Ovary (tissue), 10 donors: ENCODE measurements at places on chromosomes 1 and 21. TPM values are rescaled to one million over a fixed set of nuclear protein-coding genes. Genes with fewer than 3 reads are reported as not detected.

DNA sequence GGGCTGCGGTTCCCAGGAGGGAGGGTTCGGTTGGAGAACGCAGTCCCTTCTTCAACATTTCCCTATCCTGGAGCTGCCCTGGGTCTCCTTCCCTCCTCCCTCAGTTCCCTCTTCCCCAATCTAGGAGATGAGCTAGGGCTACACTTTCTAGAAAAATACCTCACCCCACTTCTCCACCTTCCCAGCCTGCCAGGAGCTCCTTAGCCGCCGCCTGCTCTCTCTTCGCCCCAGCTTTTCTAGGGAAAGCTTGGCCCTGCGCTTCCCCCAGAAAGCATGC, 488 bp upstream of the ADAMTS1 start:
- no peaks in the 10 kb centered on the region for H3K36me3 ChIP-seq
- peak overlapping the region; percentile 74 for H3K27ac ChIP-seq
- DNase-seq, result no peak
- H3K4me1 ChIP-seq, result peaks cover 2% of the 10 kb centered on the region
- H3K27me3 ChIP-seq, result no peaks in the 10 kb centered on the region

DNA sequence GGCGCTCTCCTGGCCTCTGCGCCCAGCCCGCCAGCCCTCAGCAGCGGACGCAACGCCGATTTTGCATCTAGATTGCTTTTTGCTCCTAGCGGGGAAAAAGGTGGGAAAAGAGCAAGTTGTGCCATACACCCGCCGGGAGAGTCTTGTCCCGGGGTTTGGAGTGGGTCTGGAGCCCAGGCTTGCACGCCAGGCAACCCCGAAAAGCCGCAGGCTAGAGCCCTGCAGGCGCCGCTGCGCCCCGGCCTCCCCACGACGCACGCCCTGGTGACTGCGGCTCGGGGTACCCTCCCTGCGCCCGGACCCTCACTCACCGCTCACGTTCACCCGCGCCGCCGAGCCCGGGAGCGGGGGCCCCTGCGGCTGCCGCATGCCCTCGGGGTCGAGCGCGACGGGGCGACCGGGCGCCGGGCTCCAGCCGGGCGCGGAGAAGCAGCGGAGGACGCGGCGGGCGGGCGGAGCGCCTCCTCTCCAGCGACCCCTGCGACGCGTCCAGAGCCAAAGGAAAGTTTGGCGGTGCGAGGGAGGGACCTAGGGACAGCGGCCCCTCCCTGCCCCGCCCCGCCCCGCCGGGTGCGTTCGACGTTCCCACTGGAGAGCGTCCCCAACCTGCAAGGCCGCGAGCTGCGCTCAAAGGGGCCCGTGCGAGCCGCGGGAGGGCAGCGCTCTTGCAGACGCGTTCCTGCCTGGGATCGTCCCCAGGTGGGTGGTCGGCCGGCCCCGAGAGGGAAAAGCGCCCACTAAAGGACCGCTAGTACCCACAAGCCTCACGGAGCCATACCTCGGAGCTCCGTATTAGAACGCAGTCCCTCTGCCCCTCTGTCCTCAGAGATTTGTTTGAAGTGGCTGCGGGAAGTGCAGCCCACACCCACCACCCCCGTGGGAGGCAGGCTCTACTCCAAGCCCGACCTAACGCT, at the start of gene LPAR3:
Gene LPAR3 (minus strand): TSS at position 502 of the 914 bp plus-strand sequence. CDS start 27,086 bp downstream, outside the sequence.
- H3K4me1 ChIP-seq, result no peaks in the 10 kb centered on the region
- no peak within 1 kb of the TSS for H3K27ac ChIP-seq
- no peaks in the 10 kb centered on the region for H3K27me3 ChIP-seq
- no peaks in the 10 kb centered on the region for H3K36me3 ChIP-seq
- DNase-seq, result peak; percentile 36

GRCh38 chr1:153127296-153127695, 14.0 kb upstream of the SPRR2F start:
- H3K4me3 ChIP-seq, result no peak overlapping the region
- DNase-seq, result no peak
- no peaks in the 10 kb centered on the region for H3K36me3 ChIP-seq
- H3K4me1 ChIP-seq, result peaks cover 8% of the 10 kb centered on the region

DNA sequence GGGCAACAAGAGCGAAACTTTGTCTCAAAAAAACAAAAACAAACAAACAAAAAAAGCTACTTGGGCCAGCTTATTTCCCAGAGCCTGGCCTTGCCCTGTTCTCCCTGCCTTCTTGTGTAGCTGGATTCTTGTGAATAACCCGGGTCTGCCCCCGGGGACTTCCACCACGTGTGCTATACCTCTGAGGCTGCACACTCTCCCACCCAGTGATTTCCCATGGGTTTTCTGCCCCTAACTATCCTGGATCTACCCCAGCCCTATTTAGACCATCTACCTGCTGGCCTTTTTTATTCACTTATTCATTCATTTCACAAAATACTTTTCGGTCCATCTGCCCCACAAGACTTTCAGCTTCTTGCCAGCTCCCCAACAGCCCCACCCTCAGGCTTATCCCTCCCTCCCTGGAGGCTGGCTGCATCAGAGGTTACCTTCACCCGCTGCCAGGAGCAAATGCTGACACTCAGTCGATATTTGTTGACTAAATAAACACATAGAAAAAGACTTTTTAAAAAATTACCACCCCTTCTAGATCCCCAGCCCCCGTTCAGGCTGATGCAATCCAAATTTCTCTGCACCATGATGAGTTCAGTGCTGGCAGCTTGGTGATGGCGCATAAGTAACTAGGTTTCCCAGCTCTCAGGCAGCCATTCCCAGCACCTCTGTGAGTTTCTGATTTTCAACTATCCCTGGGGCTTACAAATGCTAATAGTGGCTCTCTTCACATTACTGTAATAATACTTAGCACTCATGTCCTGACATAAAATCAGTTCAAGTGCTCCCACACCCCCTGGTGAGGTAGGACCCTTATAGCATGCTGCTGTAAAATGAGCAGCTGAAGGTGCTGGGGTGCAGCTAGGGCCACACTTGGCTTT, 30.7 kb upstream of the TARBP1 start:
- H3K4me1 ChIP-seq, result no peaks in the 10 kb centered on the region
- DNase-seq, result no peak
- no peaks in the 10 kb centered on the region for H3K27me3 ChIP-seq
- H3K27ac ChIP-seq, result no peak overlapping the region
- no peaks in the 10 kb centered on the region for H3K36me3 ChIP-seq

DNA sequence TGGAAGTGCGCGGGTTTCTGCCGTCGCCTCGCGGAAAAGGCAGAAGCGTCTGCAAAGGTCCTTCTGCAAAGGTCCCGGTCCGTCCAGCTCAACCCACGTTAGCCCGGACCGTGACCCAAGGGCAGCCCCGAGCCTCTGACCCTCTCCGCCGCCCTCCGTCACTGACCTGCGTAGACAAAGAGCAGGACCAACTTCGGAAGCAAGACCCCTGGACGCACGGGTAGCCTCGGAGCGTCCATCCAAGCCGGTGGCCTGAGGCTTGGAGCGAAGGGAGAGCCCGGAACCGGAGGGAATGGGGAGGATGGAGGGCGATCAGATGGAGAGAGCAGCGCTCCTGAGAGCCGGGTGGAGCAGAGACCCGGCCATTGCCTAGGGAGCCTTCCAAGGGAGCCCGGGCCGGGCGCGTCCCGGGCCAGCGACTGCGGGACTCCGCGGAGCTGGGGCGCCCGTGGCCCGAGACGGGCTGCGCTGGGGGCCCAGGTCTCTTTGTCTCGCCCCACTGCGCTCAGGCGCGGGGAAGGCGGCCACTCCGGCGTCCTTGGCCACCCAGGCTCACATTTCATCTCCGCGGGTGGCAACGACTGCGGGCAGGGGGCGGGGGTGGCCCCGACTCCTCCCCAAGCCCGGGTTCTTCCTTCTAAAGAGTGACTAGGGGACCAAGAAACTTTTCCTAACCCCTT, at the start of gene CYYR1:
Gene CYYR1 (minus strand): TSS at position 585 of the 680 bp plus-strand sequence. CDS start 346 bp downstream, at position 239.
- no peaks in the 10 kb centered on the region for H3K36me3 ChIP-seq
- peak within 1 kb of the TSS; percentile 19 for H3K4me3 ChIP-seq
- H3K4me1 ChIP-seq, result no peaks in the 10 kb centered on the region
- no peak for DNase-seq

The LCE2B gene
- total RNA-seq, result not detected

The RTCA gene
- total RNA-seq, result 13.7 TPM

DNA sequence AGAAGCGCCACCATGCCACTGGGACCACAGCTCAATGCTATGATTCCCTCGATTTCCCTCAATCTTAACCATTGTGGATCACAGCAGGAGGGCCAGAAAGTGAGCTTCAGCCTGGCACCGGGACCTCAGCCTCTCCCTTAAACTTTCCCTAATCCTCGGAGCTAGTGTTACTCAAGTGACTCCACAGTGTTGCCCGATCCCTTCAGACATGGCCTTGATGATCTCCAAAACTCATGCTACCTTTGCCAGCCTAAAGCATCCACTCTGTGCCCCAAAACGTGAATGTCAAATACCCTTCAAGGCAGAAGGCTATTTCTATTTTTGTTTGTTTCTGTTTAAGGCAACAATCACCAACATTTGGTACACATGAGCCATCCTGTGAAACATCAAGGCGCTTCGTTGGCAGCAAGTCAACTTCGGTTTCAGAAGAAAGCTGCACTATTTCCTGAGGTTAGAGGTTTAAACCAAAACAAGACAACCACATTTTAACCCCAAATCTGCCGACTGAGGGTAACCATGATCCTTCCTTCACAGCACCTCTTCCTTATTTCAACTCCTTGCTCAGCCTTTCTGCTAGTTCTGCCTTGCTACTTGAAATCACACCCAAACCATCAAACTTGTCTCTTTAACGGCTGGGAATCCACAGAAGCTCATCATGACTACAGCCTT, 94.4 kb upstream of the KRTAP19-8 start:
- no peak for DNase-seq
- H3K36me3 ChIP-seq, result no peaks in the 10 kb centered on the region
- H3K27me3 ChIP-seq, result no peaks in the 10 kb centered on the region
- H3K4me3 ChIP-seq, result no peak overlapping the region
- no peak overlapping the region for H3K27ac ChIP-seq

DNA sequence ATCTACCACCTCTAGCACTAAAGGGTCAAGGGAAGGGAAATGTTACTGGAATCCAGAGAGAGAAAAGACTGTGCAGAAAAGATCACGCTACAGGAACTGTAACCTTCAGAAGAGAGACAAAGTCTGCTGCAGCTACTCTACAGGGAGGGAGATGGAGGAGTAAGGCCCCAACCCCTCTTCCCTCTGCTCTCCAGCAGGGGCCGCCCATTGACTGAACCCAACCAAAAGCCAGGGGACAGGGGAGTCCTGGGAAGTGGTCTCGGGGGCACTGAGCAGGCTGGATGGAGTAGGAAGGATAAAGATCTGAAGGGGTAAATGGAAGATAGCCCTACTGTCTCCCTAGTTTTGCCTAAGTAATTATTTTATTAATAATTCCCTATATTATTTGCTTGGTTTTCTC, 72.8 kb upstream of the NR5A2 start:
- H3K4me1 ChIP-seq, result no peaks in the 10 kb centered on the region
- no peaks in the 10 kb centered on the region for H3K36me3 ChIP-seq
- DNase-seq, result no peak
- H3K27ac ChIP-seq, result no peak overlapping the region
- no peaks in the 10 kb centered on the region for H3K27me3 ChIP-seq
- H3K4me3 ChIP-seq, result no peak overlapping the region

GRCh38 chr1:9593492-9594465, 5.1 kb downstream of the TMEM201 start:
- H3K27ac ChIP-seq, result no peak overlapping the region
- H3K36me3 ChIP-seq, result no peaks in the 10 kb centered on the region
- H3K27me3 ChIP-seq, result no peaks in the 10 kb centered on the region
- DNase-seq, result peak; percentile 51
- no peak overlapping the region for H3K4me3 ChIP-seq

The THEM5 gene
- not detected for total RNA-seq

The MMEL1 gene
- 1.1 TPM for total RNA-seq

- DNase-seq, result no peak
- H3K27ac ChIP-seq, result no peak overlapping the region
- peaks cover 17% of the 10 kb centered on the region for H3K4me1 ChIP-seq
- no peak overlapping the region for H3K4me3 ChIP-seq
- no peaks in the 10 kb centered on the region for H3K27me3 ChIP-seq
Observed at GRCh38 chr1:14974361-14974760, 179.2 kb upstream of the TMEM51 start.

The ENAH gene
- total RNA-seq, result 54.6 TPM

DNA sequence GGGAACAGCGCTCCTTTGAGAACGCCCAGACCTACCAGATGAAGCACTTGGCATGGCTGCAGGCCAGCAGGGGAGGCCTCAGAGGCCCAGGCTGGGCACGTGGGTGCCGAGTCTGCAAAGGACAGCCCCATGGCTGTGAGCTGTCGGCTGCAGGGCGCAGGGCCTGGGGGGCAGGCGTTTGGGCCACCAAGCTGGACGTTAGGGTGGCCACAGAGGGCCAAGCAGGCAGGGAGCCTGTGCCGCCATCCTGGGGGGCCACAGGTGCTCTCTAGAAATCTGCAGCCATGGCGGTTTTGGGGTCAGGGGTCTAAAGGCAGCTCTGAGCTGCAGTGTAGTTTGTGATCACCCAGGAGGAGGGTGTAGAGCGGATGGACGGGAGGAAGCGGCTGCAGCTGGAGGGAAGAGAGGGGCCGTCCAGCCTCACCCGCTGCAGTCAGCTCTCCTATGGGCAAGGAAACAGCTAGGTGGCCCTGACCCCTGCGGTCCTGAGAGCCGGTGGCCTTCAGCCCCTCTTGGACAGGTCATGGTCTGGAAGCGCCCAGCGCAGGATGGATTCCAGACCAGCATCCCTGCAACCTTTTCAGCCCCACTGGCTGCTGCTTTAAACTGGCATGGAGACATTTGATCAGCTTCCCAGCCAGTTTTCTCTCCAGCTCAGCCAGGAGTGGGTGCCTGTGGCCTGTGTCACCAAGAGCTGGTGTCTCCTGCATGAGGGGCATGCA, 11.0 kb downstream of the IBA57 start:
- no peak for DNase-seq
- no peaks in the 10 kb centered on the region for H3K27me3 ChIP-seq
- peaks cover 3% of the 10 kb centered on the region for H3K4me1 ChIP-seq
- no peaks in the 10 kb centered on the region for H3K36me3 ChIP-seq
- no peak overlapping the region for H3K27ac ChIP-seq

- H3K4me3 ChIP-seq, result no peak overlapping the region
- DNase-seq, result no peak
Observed at GRCh38 chr21:42475036-42475435, 21.0 kb downstream of the RSPH1 start.

DNA sequence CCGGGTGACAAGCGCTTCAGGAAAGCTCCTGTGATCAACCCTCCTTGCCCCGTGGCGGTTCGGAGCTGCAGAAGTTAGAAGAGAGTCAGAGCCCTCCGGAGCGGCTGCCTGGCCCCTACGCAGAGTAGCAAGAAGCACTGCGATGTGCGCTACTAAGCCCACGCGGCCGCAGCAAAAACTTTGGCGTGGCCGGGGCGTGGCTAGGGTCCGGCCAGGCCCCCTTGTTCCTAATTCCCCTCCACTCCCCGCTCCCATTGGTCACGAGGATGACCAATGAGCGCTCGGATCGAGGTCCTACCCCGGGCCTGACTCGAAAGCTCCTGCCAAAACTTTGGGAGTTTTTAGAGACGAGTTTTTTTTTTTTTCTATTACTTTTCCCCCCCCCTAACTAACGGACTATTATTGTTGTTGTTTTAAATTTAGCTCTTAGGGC, at the start of gene HLX:
Gene HLX (plus strand): TSS at position 368 of the 433 bp plus-strand sequence. CDS start 415 bp downstream, outside the sequence.
- peak; percentile 81 for DNase-seq
- H3K36me3 ChIP-seq, result no peaks in the 10 kb centered on the region
- H3K4me1 ChIP-seq, result peaks cover 6% of the 10 kb centered on the region
- no peaks in the 10 kb centered on the region for H3K27me3 ChIP-seq

The BRINP3 gene
- total RNA-seq, result 0.08 TPM

GRCh38 chr1:89064632-89065031, 376 bp downstream of the GBP1 start:
- peak overlapping the region; percentile 45 for H3K4me3 ChIP-seq
- no peak for DNase-seq
- no peaks in the 10 kb centered on the region for H3K27me3 ChIP-seq
- peak overlapping the region; percentile 80 for H3K27ac ChIP-seq
- peaks cover 4% of the 10 kb centered on the region for H3K4me1 ChIP-seq

The FOXJ3 gene
- 59.0 TPM for total RNA-seq

- H3K36me3 ChIP-seq, result no peaks in the 10 kb centered on the region
- H3K4me3 ChIP-seq, result no peak overlapping the region
- peaks cover 12% of the 10 kb centered on the region for H3K4me1 ChIP-seq
- no peak for DNase-seq
- H3K27me3 ChIP-seq, result no peaks in the 10 kb centered on the region
- no peak overlapping the region for H3K27ac ChIP-seq
Observed at GRCh38 chr1:112263453-112263852, 132.6 kb upstream of the CTTNBP2NL start.
